ENCODE measurements at places on chromosomes 6 and 20.

DNA sequence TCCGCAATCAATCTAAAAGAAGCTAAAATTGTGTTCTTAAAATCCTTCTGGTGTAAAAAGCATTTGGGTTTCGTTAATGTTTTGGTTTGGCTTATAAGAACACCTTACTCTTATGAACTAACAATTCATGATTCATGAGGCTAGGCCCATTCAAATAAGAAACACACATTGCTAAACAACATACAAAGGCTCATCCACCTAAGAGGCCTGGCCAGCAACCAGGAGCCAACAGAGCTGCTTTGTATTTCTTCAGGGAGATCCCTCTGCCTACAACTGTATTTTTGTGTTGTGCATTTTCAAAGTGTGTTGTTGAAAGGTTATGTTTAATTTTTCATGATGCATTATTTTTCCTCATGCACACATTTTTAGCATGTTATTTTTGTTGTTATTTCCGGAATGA is 98.6 kb downstream of the PTPRK start:
- no peak for DNase-seq

DNA sequence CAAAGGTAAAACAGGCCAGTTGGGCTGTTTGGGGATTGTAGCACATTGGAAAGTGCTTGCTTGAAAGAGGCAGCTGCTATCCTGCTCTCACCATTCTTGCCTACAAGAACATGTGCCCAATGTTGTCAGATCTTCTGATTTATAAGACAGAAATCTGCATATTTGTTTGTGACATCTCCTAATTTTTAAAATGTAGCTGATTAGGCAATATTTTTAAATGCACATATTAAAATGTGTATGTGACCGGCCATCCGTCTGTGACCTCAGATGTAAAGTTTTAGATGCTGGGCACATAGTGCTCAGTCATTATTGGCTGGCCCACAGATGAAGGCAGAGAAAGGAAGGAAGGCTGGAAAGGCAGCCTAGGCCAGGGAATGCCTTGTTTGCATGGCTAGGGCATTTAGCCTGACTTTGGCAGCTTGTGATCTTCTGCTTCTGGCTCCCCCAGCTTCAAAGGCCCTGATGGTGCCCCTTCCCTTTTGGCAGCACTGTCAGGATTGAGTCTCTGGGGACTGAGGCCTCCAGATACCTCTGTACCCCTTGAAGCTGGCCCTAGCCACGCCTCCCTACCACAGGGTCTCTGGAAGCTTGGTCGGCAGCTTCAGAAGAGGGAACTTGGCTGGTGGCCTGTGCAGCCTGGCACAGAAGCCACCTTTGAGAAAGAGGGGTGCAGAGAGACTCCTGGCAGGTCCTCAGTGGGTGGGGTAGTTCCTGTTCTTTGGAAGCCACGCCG is 6.4 kb downstream of the SNPH start:
- DNase-seq, result no peak

GRCh38 chr6:154520280-154520679 is 9.8 kb upstream of the CNKSR3 start:
- DNase-seq, result no peak

- no peak for DNase-seq
Measured at GRCh38 chr6:110422444-110422822, 7.1 kb upstream of the DDO start.

DNA sequence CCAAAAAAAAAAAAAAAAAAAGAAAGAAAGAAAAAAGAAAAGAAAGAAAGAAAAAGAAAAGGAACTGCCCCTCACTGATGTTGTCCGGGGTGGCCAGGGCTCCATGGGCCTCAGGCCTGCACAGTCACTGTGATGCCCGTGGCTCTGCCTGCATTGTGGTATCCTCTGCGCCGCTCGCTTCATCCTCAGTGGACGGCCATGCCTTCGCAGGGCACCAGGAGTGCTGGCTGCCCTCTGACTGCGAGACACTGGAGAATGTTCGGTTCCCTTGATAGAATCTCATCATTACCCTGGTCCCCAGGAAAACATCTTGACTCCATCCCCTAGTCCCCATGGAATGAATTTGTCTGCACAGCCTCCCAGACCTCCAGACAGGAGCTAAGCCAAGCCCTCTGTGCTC is 61.7 kb downstream of the TMEM242 start:
- no peak for DNase-seq

- no peak for DNase-seq
Measured at GRCh38 chr20:17710379-17711266, 10.9 kb downstream of the BANF2 start.

DNA sequence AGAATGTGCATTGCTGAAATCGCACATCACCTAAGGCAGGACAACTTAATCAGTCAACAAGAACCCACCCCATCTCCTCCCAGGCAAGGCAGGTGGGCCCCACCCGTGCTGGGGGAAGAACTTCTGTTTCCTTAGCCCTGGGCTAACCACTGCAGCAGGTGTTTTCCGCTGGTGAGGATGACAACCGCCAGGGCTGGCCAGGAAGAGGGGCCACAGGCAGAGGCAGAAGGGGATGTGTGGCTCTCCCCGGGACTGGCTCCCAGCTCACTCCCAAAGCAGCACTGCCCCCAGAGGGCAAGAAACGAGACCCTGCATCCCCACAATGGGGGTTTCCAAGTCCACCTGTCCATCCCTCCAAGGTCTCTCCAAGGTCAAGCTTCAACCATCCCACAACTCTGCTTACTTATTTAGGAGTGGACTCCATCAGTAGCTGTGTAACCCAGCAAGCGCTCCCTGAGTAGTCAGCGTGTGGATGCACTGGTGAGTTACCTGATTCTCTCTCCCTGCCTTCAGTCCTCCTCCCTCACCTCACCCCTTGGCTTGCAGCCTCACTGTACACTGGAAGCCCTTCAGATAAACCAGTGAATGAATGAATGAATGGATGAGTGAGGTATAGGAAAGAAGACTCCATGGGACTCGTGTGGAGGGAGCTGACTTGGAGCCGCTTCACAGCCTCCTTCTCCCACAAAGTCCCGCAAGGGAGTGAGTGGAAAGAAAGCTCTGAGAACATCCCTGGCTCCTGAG is 168.2 kb upstream of the CST7 start:
- DNase-seq, result no peak

- no peak for DNase-seq
Measured at GRCh38 chr6:37763413-37763812, 56.1 kb upstream of the ZFAND3 start.

- peak; percentile 2 for DNase-seq
Measured at GRCh38 chr6:80742481-80742880, 636.0 kb downstream of the BCKDHB start.

DNA sequence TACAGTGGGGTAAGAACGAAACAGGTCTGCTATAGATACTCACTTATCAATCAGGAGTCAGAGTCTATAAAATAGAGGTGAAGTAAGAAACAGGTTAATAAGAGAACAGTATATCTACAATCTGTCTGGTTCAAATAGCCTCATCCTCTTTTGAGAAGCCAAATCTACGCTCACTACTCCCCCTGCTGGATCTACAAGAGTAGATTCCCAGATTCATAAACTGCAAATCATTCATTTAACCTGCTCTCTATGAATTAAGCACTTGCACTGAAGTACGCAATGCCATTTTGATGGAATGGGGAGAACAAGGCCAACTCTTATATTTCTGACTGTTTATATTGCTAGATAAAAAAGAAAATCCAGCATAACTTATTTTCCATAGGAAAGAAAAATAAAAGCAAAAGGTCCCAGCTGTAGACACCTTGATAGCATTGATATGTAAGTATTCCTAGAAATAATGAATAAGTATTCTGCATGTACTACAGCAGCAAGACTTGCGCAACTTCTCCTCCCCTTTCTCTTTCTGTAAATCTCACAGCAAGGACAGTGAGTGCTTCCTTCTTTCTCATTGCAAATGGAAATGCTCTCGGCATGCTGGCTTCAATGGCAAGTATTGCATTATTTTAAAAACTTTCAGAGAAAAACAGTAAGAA is 92.3 kb downstream of the RFX6 start:
- DNase-seq, result peak; percentile 46

- no peak for DNase-seq
Measured at GRCh38 chr6:24446670-24447069, 42.7 kb downstream of the GPLD1 start.

GRCh38 chr6:5540370-5540769 is 279.1 kb downstream of the FARS2 start:
- no peak for DNase-seq

- DNase-seq, result peak; percentile 56
Measured at GRCh38 chr6:37048851-37049757, 43.6 kb downstream of the FGD2 start.

GRCh38 chr6:69456086-69456485 is 340.7 kb downstream of the LMBRD1 start:
- DNase-seq, result no peak

GRCh38 chr6:166692723-166693302 is 65.8 kb upstream of the RPS6KA2 start:
- DNase-seq, result no peak

DNA sequence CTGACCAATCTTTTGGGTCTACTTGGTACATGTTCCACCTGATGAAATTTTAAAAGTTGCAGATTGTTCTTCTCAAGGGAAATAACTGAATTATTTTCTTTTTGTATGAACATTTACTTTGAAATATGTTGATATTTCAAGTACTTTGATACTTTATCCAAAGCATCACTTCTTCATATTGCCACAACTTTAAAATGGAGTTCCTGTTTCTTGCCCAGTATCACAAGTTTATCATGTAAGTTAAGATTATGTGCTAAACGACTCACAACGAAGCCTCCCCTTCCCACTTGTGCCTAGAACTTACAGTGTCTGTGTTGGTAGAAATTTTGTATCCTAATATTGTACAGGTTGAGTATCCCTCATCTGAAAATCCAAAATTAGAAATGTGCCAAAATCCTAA is 108.4 kb downstream of the ARID1B start:
- DNase-seq, result no peak

GRCh38 chr6:43509984-43510826 is at the start of gene LRRC73:
LRRC73 (minus strand) TSS chr6:43510346; CDS start chr6:43509785, 561 bp downstream.
- DNase-seq, result peak; percentile 80

GRCh38 chr20:17832236-17832915 is 132.6 kb downstream of the BANF2 start:
- no peak for DNase-seq

DNA sequence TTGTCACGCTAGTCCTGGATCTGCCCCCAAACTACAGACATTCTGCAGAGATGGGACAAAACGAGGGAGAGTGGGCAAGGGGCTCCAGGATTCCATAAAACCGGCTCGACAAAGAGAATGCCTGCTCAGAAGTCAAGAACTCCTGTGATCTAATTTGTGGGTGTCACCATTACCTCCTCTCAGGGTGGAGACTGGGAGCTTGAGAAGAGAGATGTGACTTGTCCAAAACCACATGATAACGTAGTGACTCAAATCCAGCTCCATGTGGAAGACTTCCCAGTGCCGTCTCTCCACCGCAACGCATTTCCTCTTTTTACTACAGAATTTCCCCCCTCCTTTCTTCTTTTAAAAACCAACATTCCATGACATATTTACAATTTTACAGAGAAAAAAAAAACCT is 44.3 kb downstream of the TRERF1 start:
- DNase-seq, result peak; percentile 26

GRCh38 chr20:32528905-32529670 is 56.0 kb downstream of the NOL4L start:
- DNase-seq, result no peak

DNA sequence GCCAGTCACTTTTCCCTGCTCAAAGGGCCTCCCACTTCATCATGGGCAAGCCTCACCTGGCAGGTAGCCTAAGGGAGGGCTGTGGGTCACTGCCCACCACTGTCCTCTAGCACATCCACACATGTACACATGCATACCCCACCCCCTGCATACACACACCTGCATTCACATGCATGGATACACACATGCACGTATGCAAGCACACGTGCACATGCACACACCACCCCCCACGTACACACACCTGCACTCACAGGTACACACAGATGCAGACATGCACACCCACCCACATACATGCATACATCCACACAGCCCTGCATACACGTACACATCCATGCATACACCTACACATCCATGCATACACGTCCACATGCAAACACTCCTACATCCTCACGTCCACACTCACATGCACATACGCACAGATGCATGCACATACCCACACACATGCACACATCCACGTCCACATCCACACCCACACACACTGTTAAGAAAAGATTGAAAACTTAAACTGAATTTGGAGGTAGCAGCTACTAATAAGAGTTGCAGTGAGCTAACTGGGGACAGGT is 14.0 kb upstream of the EXOC2 start:
- no peak for DNase-seq

GRCh38 chr20:63589261-63590217 is 15.5 kb upstream of the HELZ2 start:
- DNase-seq, result no peak

DNA sequence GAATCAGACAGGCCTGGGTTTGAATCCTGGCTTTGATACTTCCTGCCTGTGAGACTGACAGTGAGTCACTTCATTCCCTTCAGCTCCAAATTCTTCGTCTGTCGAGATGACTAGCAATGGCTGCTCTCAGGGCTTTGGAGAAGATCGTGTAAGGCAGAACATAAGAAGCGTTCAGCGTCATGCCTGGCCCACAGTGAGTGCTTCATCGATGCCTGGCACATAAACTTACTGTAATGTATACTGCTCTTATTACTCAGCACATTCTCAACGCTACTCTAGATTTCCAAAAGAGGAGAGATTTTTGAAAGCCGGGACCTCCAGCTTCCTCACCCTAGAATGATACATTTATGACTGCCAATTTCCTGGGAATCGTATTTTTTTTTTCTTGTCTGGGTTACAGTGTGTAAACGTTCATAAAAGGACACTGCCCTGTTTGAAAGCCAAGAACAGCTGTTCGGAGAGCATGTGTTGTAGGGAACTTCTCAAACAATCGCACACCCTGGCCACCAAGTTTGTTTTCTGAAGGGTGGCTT is 16.2 kb upstream of the BCAS1 start:
- DNase-seq, result no peak

DNA sequence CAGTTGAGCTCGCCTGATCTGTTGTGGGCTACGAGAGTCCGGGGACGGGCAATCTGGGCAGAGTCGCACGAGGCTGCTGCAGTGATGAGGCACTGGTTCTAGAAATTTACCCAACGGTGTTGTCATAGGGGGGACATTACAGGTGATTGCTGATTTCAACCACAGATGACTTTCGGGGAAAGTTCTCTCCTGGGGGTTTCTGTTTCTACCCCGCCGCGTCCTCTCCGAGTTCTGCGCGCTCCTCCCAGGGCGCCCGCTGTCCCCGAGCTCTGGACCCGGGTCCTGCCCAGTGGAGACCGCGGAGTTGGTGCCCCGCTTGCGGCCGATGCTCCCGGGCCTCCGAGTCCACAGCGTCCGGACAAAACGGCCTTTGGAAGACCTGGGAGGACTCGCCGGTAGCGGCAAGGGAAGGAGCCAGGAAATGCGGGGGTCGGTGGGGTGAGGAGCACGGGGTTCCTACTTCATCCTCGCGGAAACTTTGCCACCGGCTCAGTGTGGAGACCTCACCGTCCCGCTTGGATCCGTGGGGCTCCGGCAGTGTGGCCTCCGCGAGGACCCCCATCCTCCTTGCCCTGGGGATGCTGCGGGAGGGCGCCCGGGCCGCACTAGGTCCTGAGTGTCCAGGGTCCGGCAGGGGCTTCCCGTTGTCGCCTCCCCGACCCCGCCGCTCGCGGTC is 12.3 kb upstream of the RAET1L start:
- DNase-seq, result no peak

DNA sequence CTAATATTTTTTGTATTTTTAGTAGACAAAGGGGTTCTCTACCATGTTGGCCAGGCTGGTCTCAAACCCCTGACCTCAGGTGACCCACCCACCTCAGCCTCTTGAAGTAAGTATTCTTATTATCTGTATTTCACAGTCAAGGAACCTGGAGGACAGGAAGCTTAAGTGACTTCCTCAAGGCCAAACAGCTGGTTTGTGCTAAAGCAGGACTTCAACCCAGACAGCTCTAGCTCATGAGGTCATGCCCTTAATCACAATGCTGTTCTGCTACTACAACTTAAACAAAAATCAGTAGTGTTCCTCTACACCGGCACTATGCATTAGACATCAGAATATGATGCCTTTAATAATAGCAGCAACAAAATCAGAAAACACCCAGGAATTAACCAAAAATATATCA is 168.9 kb downstream of the ADGB start:
- DNase-seq, result no peak

All from HTR-8/SVneo (cell line).